ENCODE measurements at places on chromosomes 2 and 18. TPM values are rescaled to one million over a fixed set of nuclear protein-coding genes. Genes with fewer than 3 reads are reported as not detected.

Gene TYMS
- 1.7 TPM for total RNA-seq

Gene GPR75
- total RNA-seq = 1.6 TPM

Gene SLC9A4
- not detected for total RNA-seq

DNA sequence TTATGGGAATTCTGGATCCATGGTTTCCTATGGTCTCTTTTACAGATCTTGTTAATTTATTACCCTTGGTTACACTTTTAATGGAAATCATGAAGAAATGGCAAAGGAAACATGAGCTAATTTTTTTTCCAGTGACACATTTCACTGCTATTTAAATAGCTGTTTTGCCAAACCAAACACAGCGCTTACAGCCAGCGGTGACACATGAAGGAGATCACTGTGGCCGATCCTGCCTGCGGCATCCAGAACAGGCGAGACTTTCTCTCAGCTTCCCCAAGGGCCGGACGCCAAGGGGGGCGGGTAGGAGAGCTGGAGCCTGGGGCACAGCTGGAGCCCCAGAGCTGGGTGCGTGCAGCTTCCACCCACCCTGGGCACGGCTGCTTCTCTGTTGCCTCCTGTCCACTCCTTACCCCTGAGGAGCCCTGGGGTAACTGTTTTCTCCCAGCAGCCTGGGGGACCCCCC, 81.4 kb upstream of the PKDCC start:
- peak; percentile 69 for DNase-seq

Measured in left lobe of liver (tissue), 2 donors.